ENCODE measurements at places on chromosomes 1 and 21. TPM values are rescaled to one million over a fixed set of nuclear protein-coding genes. Genes with fewer than 3 reads are reported as not detected.

The PRDM16 gene
- 54.5 TPM for total RNA-seq

The LCE2C gene
- not detected for total RNA-seq

The CD1E gene
- total RNA-seq = not detected

The NBPF9 gene
- total RNA-seq = 44.0 TPM

The GNL2 gene
- 37.1 TPM for total RNA-seq

The RXFP4 gene
- not detected for total RNA-seq

The PPP1R15B gene
- 30.4 TPM for total RNA-seq

The COL8A2 gene
- 18.9 TPM for total RNA-seq

The MYOM3 gene
- total RNA-seq = 0.20 TPM

The PAQR7 gene
- 4.4 TPM for total RNA-seq

The LEMD1 gene
- 1.1 TPM for total RNA-seq

The AMY2A gene
- total RNA-seq = not detected

The ALDH4A1 gene
- 11.5 TPM for total RNA-seq

The FH gene
- total RNA-seq = 36.0 TPM

The KRTAP7-1 gene
- not detected for total RNA-seq

The CAP1 gene
- total RNA-seq = 407 TPM

The ATXN7L2 gene
- total RNA-seq = 6.6 TPM

The NTMT2 gene
- not detected for total RNA-seq

The EDARADD gene
- total RNA-seq = not detected

The DDR2 gene
- 26.1 TPM for total RNA-seq

The OPTC gene
- not detected for total RNA-seq

The SGIP1 gene
- 8.9 TPM for total RNA-seq
